ENCODE measurements at places on chromosomes 11 and 22.

DNA sequence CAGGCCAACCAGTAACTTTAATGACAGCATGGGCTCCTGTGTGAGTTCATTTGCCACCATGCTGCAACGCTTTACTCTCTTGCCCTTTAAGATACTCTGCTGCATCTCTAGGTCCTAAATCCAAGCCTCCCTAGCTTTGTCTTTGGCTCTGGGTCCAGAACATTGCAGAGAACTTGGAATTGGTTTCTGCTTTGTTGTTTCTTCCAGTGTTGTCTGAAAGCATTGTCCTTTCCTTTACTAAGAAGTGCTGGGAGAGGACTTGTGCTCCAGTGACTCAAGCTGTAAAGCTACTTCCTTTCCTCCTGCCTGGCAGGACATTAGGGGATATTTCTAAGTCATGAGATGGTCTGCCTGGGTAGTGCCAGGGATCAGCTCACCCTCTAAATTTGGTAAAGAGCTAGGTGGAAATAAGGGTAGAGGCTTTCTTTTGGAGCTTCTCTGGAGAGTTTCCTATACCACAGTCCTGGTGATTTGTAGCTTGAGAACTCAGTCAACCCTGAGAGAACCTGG is 202.5 kb upstream of the CADM1 start:
- DNase-seq, result no peak

GRCh38 chr11:134417871-134418840 is 6.1 kb upstream of the B3GAT1 start:
- DNase-seq, result peak; percentile 54

DNA sequence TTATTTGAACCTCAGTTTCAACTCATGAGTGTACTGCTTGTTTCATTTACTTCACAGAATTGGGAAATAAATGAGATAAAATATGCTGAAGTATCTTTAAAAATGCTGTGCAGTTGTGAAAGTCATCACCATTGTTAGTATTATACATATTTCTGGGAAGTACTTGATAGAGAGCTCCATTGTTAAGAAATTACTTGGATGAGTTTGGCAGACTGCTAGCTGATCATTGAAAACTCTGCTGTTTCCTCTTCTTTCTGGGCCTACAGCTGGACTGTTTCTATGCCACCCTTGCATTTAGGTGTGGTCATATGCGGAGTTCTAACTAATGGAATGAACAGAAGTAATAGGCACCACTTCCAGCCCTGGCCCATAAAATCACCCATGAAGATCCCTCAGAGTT is 10.0 kb downstream of the SIK2 start:
- DNase-seq, result no peak

- no peak for DNase-seq
Measured at GRCh38 chr11:59010708-59011107, 71.4 kb downstream of the GLYATL1 start.

Data from aorta (tissue), 5 donors.